ENCODE measurements at places on chromosomes 2 and 18.

DNA sequence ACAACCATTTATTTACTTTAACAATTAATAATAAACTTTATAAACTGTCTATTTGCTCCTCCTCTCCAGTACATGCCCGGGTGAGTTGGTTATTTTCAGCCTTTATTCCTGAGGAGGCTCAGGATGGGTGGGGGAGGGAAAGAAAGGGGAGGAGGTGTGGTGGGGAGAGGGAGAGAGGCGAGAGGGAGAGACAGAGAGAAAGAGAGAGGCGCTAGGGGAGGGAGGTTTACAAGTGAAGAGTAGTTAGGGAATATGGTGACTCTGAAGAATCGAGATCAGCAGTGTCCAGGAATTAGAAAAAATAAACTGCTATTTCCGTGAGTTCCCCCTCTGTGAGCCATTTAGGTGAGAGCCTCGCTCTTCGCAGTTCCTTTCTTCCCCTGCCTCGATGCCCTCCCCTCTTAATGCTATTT is 138.9 kb downstream of the MEIS1 start:
- DNase-seq, result no peak

DNA sequence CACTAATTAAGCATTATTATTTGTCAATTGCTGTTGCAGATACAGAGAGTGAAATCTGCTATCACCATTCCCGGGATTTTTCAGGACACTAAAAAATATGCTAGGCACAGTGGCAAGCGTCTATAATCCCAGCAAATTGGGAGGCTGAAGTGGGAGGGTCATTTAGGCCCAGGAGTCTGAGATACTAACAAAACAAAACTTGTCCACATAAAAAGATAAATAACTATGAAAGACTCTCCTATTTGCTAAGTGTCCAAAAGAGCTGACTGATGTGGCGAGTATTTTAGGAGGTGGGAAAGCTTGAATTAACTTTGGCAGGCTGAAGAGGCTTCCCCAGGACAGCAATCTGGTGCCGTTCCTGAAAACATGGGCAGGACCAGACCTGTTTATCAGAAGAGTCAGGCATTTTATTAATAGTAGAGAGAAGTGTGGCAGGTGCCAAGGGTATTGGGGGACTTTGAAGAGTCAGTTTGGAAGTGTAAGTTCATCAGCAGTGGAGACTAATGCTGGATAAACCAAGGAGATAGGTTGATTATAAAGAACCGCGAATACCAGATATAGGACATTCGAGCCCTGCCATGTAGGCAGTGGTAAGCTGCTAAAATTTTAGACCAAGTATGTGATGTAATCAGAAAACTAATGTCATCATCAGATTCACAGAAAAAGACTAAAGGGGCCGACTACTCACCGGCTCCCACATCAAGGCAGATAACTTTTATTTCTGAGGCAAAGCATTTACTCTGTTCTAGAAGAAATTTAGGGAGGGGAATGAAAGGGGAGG is 201.8 kb downstream of the EPHA4 start:
- no peak for DNase-seq

- DNase-seq, result no peak
Measured at GRCh38 chr18:22113144-22113844, 56.1 kb upstream of the GATA6 start.

DNA sequence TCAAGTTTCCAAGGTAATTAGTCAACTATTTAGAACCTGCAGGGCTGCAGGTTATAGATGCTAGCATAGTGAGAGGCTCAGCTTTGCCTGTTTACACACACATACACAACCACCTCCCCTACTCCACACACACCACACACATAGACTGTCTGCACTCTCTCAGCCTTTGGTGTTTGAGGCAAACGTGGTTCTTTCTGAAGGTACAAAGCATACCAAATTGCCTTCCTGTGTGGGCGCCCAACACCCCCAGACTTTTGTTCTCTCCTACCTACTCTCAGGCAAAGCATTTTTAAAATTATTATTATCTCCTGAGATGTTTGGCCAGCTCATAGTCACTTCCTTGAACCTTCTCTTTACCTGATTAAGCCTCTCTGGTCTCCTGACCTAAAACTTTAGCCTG is 44.9 kb downstream of the MYO3B start:
- DNase-seq, result no peak

- no peak for DNase-seq
Measured at GRCh38 chr2:65654496-65654895, 222.1 kb upstream of the SPRED2 start.

GRCh38 chr2:128958241-128958640 is 639.6 kb upstream of the HS6ST1 start:
- no peak for DNase-seq

GRCh38 chr18:1998121-1998520 is 573.2 kb downstream of the METTL4 start:
- DNase-seq, result no peak

- DNase-seq, result no peak
Measured at GRCh38 chr2:14053105-14053504, 579.4 kb upstream of the LRATD1 start.

GRCh38 chr2:200814276-200814815 is 2.6 kb downstream of the BZW1 start:
- no peak for DNase-seq

Measured in nucleus accumbens (tissue), 56 donors.